ENCODE measurements at places on chromosomes 6 and 20.

GRCh38 chr20:2065099-2065498 is 36.5 kb upstream of the STK35 start:
- DNase-seq, result no peak

DNA sequence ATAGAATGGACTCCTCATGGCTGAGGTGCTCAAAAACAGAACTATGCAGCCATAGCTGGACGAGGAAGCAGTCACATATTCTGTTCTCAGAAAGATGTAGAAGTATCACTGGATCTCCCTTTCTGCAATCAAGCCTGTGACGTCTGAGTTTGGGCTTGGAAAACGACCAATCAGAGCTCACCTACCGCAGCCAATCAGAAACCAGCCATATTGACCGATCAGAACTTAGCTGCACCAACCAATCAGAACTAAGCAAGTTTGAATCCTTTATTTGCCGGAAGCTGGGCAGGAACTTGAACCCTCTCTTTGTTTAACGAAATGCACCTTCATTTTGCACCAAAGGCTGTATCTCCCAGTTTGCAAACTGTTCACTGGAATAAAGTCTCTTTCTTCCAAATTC is 21.8 kb upstream of the RAB23 start:
- DNase-seq, result no peak

DNA sequence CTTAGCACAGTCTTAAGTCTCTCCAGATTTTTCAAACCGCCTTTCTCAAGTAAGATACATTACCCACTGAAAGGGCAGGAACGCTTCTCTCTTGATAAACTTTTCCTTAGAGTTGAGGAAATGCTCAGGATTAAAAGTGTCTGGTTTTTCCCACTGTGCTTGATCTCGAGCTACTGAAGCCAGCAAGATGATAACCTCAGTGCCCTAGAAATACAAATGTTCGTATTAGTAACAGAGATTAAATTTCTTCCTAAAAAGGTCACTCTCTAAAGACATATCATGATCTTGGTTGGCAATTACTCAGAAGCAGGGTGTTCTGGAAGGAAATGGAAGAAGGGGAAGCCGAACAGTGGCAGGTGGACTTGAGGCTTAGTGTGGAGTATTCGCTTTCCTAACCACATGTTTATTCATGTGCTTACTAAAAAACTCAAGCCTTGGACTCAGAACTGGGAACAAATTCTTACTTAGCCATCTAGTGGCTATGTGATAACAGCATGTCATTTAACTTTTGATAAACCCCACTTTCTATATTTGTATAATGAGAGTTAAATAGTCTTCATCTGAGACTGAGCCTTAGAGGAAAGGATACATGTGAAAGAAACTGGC is 20.1 kb downstream of the C6orf141 start:
- DNase-seq, result no peak

GRCh38 chr6:125865015-125865414 is 74.3 kb downstream of the NCOA7 start:
- no peak for DNase-seq

- DNase-seq, result no peak
These were observed 64.9 kb downstream of the DLL1 start for GRCh38 chr6:170225852-170226417.

DNA sequence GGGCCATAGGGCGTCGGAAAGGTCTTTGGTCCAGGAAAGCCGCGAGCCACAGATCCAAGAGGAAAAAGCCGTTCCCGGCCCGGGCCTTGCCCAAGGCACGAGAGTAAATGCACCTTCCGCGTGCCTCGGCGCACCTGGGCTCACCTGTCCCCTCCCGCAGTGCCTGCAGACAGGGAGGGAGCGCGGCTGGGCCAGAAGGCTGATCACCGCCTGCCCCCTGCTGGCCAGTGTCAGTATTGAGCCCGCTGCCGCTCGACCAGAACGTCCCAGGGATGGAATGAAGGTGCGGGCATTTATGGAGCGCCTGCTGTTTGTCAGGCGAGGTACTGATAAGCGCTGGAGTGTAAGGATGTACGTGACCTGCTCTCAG is 679 bp upstream of the LPIN3 start:
- DNase-seq, result peak; percentile 65

- DNase-seq, result no peak
These were observed 24.2 kb downstream of the PRPH2 start for GRCh38 chr6:42698217-42698616.

Measured in stimulated activated CD8-positive, alpha-beta memory T cell treated with anti-CD3 and anti-CD28 coated beads, Interleukin-12 subunit alpha, Interleukin-12 subunit beta, amount 100 ng/mL, for 4 hours (primary cell).